ENCODE measurements at places on chromosomes 13 and 19.

DNA sequence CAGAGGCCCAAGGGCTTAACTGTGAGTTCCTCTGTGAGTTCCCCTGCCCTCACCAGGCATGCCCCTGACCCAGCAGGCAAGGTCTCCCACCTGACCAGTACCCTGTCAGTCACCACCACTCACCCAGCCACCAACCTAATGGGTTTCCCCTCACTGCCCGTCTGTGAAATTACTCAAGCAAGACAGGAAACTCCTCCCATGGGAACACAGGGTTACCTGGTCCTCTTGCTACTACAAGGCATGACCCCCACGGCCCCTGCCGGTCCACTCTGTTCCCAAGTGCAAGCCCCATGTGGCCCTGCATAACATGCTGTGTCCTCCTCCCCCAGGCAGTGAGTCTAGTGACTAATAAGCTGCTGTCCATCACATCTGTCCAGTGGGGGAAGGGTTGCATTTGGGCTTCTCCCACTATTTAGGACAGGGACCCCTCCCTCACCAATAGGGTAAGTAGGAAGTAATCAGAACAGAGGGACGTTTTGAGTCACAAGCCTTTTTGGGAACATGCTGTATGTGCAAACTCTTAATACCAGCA is 8.0 kb upstream of the DHRS12 start:
- DNase-seq = no peak

GRCh38 chr19:11507370-11508078 is 1.9 kb upstream of the ZNF653 start:
- no peak for DNase-seq

DNA sequence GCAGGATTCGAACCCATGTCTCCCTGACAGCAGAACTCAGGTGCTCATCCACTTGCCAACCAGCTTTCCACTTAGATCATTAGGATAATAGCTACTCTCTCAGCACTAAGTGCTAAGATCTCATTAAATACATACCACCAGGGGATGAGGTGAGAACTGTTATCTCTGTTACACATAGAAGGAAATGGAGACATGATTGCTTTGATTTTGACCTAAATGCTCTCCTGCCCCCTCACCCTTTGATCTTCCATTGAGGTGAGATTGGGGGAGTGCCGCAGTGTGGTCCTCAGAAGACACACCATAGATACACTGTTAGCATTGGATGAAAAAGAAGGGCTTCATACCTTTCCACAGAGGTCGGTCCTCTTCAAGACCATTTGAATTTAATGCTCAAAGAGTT is 38.9 kb upstream of the NPAS1 start:
- DNase-seq = no peak

- no peak for DNase-seq
These were observed 32.8 kb downstream of the ATP12A start for GRCh38 chr13:24713022-24713421.

GRCh38 chr19:29277102-29277501 is 64.2 kb upstream of the UQCRFS1 start:
- peak; percentile 79 for DNase-seq

DNA sequence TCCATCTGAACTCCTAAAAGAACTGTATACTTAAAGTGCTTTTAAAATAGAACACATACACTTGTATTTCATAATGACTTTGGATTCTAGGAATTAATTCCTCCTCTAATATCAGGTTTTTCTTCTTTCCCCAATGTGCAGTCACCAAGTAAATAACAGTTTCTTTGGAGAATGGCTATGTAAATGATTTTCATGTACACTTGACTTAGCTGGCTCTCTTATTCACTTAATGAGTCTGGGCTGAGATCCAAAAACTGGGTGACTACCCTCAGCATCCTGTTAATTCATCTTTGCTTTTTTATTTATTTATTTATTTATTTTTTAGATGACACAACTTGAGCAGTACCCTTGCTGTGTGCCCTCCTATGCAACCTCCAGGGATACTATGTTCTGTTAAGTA is 1003.7 kb downstream of the SLITRK1 start:
- DNase-seq = peak; percentile 82

- DNase-seq = no peak
These were observed 1.2 kb downstream of the ZFP36 start for GRCh38 chr19:39407660-39408391.

DNA sequence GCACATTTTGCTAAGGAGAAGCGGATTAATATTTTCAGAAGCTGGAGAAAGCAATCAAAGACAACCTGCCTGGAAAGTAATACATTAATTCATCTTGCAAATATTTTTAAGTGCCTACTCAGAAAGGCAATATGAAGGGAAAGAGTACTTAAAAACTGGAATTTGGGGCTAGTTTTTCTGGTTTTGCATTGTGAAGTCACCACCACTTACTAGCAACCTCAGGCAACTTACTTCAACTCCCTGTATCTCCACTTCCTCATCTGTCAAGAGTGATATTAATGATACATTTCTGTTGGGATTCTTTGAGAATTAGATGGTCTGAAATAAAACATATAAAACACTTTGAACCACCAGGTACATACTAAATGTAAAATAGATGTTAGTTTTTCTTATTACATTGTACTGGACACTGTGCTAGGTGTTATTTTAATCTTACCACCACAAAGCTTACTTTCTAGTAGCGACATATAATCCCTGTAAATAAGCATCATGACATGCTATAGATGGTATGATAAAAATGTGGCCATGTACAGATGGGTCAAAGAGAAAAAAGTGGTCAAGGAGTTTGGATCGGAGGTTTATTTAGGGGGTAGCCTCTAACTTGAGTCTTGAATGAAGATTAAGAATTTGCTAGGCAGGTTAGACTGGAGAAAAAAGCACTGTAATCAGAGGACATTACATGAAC is 101.2 kb downstream of the SPRY2 start:
- no peak for DNase-seq

DNA sequence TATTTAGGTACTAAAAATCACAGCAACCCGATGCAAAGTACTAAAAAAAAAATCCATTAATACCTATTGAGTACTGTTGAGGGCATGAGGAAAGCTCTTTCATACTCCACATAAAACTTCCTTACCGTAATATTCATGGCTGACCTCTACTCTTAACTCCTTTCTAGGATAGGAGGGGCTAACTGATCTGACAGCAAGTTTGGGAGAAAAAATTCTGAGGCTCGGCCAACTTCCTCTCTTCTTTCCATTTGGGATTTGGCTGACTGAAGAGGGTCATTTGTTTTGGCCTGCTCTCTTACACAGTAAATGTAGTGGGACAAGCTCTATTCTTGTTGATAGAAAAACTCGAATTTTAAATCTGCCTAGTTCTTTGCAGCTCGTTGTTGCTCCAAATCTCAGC is 9.4 kb upstream of the USPL1 start:
- no peak for DNase-seq

DNA sequence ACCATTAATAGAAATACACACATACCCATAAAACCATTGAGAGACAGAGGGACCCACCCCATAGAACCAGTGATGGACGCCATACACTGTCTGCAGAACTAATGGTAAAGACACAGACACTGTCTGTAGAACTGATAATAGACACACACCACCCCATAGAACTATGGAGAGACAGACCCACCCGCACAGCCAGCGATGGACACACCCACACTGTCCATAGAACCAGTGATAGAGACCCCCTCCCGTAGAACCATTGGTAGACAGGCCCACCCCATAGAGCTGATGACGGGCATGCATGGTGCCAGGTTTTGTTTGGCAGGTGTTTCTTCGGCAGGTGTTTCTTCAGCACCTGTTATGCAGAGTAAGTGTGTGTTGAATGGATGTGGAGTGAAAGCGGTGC is 88.3 kb upstream of the TEX29 start:
- DNase-seq = no peak

GRCh38 chr19:14542711-14543328 is 13.4 kb downstream of the TECR start:
- no peak for DNase-seq

GRCh38 chr19:55398200-55398925 is 9.2 kb downstream of the UBE2S start:
- no peak for DNase-seq

- no peak for DNase-seq
These were observed 89.4 kb upstream of the RAP2A start for GRCh38 chr13:97344265-97345175.

GRCh38 chr13:57286511-57287098 is 119.6 kb downstream of the PRR20E start:
- DNase-seq = no peak

DNA sequence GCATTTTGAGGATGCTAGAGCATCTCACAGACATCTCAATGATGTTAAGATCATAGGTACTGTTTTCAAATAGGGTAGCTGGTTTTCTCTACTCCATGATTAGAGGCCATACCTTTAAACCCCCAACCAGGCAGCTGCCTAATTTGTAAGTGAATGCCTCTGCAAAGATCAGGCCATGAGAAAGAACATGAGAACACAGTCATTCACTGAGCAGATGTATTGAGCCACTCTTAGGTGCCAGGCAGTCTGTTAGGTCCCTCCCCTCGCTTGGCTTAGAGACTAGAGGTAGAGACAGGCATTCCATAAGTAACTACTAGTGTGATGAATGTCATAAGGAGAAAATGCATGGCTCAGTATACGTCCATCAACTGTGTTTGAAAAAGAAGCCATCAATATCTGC is 410.0 kb downstream of the FGF9 start:
- no peak for DNase-seq

- peak; percentile 50 for DNase-seq
These were observed 4.3 kb downstream of the SOX1 start for GRCh38 chr13:112071102-112071722.

GRCh38 chr19:5289060-5289990 is 51.3 kb downstream of the PTPRS start:
- no peak for DNase-seq

GRCh38 chr19:29999490-29999889 is 57.5 kb downstream of the URI1 start:
- no peak for DNase-seq

DNA sequence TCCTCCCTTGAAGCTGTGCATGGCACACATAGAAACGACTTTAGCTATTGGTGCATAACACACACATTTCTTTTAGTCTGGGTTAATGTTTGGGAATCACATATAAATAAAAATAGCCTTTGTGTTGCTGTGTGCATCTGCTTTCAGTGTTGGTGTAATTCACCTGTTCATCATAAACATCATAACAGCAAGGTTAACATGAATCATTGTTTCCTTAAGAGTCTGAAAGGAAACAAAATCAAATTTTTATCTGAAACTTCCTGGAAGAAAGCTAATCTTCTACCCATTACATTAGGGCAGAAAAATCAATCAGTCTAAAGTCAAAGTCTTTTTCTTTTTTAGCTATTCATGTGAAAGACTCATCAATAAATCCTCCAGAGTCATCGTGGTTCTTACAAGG is 35.0 kb upstream of the TNFSF11 start:
- DNase-seq = no peak

DNA sequence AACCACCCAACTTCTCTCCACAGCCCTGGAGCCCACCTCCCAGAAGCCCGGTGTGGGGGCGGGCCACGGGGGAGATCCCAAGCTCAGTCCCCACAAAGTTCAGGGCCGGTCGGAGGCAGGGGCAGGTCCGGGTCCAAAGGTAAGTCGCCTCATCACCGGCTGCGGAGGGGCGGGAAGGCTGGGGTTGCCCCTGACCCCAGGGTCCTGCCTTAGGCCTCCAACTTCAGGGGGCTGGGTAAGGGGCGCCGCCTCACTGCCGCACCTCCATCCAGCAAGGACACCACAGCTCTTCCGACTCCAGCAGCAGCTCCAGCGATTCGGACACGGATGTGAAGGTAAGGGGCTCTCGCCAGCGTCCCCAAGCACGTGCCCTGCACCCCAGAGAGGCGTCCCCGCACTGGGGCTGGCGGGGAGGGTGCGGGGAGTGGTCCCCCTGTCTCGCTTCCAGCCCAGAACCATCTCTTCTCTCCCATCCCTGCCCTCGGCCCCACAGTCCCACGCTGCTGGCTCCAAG is 358 bp downstream of the C19orf33 start:
- DNase-seq = no peak

DNA sequence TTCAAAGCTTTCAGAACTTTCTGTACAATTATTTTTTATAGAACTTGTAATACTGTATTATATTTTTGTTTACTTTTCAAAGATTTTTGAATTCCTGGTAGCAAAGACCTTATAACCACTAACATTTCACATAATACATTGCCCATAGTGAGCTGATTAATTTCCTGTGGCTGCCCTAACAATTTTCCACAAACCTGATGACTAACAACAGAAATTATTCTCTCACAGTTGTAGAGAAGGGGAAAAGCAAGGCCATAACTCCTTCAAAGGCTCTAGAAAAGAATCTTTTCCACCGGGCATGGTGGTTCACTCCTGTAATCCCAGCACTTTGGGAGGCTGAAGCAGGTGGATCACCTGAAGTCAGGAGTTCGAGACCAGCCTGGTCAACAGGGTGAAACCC is 19.1 kb downstream of the KLF12 start:
- DNase-seq = no peak

DNA sequence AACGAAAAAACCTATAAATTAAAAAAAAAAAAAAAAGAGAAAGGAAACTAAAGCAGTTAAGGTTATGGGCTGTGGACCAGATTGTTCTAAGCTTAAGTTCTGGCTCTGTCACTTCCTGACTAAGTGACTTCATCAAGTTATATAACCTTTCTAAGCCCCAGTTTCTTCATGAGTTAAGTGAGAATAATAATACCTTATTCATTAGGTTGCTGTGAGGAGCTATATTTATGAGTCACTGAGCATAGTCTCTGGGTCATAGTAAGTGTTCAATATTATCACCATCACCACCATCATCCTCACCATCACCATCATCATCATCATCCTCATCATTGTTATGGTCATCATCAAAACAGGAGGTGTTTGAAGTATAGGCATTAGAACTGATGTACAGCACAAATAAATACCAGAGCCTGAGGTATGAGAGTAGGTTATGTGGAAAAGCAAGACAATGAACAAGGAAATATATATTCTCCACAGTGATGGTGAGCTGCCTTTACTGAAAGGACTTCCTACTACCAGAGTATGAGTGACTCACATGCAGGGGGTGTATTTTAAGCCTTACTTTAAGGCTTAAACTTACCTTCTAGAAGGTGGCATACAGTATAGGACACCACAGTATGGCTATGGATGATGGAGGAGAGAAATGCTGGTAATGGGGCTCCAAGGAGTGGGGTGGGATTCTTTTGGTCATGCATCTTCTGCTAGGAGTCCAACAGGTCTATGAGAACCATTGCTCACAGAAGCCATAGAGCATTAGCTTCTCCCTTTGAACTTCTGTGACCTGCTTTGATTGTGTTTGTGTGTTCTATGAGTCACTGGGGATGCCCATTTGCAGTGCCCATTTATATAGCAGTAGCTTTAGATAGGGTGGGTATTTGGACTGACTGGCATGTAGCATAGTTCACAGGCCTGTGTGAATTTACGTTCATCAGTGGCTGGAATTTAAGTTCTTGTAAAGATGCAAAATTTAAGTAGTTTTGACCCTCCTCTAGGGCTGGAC is 104.4 kb downstream of the KLF5 start:
- no peak for DNase-seq

All from NCI-H1436 treated with DMSO at 0.1 percent for 48 hours (cell line).